ENCODE measurements at places on chromosomes 5 and 9. TPM values are rescaled to one million over a fixed set of nuclear protein-coding genes. Genes with fewer than 3 reads are reported as not detected.

Gene RNF180
- total RNA-seq = not detected

Gene FOXD4
- not detected for total RNA-seq

Gene LCN10
- total RNA-seq = 0.70 TPM

Gene ASB6
- total RNA-seq = 20.2 TPM

Gene ANKRD20A1
- total RNA-seq = 6.3 TPM

GRCh38 chr5:19519448-19519847 lies 468.6 kb downstream of the CDH18 start:
- no peak overlapping the region for H3K27ac ChIP-seq
- no peak overlapping the region for H3K4me3 ChIP-seq
- H3K27me3 ChIP-seq = no peaks in the 10 kb centered on the region

- H3K27me3 ChIP-seq = peaks cover 12% of the 10 kb centered on the region
- no peaks in the 10 kb centered on the region for H3K36me3 ChIP-seq
- H3K4me1 ChIP-seq = peaks cover 4% of the 10 kb centered on the region
- H3K27ac ChIP-seq = no peak overlapping the region
Measured at GRCh38 chr9:121620777-121621449, 30.5 kb upstream of the DAB2IP start.

DNA sequence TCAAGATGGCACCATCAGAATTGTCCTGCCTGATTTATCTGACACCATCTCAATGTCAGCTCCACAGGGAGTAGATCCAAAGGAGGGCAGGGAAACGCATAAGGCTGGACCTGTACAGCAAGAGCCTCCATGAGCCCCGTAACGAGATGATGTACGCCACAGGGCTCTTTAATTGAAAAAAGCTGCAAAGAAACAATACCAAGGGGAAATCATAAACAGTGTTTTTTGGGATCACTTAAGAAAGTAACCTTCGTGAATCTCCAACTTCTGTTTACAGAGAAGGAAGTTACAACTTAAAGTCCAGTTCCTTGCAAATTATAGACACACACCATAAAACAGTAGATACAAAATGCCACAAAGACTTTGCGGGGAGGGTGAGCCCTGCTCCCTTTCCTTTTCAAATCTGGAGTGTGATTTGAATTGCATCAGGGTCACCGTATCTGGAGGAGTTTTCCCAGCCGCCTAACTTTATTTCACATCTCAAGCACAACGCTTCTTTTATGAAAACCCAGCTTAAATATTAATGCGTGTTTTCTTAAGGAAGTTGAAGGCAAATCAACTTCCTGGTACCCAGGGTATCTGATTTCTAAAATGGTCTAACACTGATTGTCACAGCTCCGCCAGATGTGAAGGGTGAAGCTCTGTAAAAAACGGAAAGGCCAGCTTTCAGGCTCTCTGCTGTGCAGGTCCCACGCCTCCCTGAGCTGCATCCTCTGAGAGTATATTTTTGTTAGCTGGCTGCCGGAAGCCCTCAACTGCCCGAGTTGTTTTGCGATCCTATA lies 88.9 kb downstream of the EBF1 start:
- H3K4me3 ChIP-seq = peak overlapping the region; percentile 43
- no peaks in the 10 kb centered on the region for H3K36me3 ChIP-seq
- no peak for DNase-seq
- H3K27ac ChIP-seq = no peak overlapping the region
- peaks cover 11% of the 10 kb centered on the region for H3K4me1 ChIP-seq

- no peak overlapping the region for H3K4me3 ChIP-seq
- DNase-seq = no peak
- no peak overlapping the region for H3K27ac ChIP-seq
- peaks cover 15% of the 10 kb centered on the region for H3K36me3 ChIP-seq
- H3K4me1 ChIP-seq = no peaks in the 10 kb centered on the region
- no peaks in the 10 kb centered on the region for H3K27me3 ChIP-seq
Measured at GRCh38 chr5:127967983-127968592, 115.5 kb upstream of the SLC12A2 start.

GRCh38 chr5:162567644-162568043 lies 500.1 kb downstream of the GABRG2 start:
- H3K4me1 ChIP-seq = no peaks in the 10 kb centered on the region
- no peak overlapping the region for H3K4me3 ChIP-seq
- H3K27me3 ChIP-seq = no peaks in the 10 kb centered on the region

Measured in activated T-cell treated with anti-CD3 and anti-CD28 coated beads, Interleukin-2, amount 50 U/mL, for 72 hours (primary cell).